ENCODE measurements at places on chromosomes 4 and X.

DNA sequence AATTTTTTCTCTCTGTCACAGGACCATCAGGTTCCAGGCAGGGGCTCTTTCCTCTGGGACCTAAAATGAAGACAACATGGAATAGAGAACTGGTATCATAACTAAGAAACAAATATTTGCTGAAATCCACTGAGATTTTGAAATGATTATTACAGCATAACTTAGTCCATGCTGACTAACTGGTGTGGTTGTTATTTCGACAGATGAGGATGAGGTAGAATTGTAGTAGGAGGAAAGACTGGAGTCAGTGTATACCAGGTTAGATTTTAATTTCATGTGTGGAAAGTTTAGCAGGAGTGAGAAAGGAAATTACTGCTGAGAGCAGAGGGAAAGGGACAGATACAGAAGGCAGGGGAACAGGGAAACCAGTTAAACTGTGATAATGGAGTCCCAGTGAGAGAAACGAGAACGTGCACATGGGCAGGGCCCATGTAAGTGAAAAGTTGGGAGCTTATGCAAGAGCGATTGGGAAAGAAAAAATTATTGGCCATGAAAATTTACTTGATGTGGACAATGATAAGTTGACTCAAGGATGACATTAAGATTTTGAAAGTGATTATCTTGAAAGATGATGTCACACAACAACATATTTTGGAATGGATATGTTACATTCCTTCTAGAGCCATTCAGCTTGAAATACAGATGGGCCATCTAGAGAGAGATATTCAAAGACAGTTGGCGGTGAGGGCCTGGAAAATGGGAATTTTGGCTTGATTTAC, 98.7 kb upstream of the DDIT4L start:
- DNase-seq, result no peak

GRCh38 chr4:150583287-150584110, 1.5 kb downstream of the MAB21L2 start:
- no peak for DNase-seq

DNA sequence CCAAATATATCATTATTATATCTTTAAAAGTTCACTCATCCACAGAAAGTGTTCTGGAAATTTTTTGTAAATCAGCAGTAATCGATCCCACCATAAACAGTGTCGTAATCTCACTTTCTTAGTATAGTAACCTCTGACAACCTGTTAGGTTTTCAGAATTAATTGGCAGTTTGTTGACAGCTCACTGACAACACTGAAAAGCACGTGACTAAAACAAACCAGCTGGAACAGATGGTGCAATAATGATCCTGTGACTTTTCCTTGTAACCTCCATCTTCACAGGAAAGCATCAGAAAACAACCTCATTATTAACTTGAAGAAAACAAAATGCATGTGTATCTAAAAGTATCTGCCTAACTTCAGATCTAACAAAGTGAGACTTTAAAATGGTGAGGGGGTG, 48.5 kb downstream of the FSTL5 start:
- DNase-seq, result no peak

DNA sequence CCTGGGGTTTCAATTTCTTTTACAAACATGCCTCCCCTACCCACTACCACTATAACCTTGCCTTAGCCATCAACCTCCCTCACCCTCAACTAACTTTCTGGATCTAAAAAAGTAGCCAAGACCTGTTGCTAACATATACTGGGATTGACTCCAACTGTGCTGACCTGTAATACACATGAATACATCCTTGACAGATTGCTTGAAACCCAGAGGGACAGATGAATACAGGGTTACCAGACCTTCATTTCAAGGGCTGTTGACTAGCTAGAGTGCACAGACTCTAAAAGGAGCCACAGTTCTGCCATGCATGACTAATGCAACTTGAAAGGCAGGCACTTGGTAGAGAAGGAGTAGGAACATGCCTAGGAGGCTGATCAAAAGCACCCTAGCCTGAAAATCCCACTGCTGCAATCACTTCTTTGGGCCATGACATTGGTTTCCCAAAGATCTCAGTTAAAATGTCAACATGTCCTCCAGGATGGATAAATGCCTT, 121.0 kb downstream of the PCDH19 start:
- DNase-seq, result no peak

DNA sequence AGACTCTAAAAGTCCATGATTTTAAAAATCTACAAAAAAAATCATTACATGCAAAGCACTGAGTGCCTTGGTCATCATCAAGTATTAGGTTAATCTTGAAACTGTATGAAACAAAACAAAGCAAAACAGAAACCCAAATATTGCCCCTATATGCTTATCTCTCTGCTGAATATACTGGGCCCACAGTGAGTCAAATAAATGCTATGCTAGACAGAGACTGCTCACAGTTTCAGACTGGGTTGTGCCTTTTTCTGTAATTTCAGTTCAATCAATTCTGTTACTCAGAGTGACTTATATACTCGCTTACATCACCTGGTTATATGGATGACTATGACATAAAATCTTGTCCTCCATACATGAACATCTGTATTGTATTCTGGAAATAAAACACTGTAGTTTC, 257.1 kb upstream of the ACTRT1 start:
- DNase-seq, result no peak

DNA sequence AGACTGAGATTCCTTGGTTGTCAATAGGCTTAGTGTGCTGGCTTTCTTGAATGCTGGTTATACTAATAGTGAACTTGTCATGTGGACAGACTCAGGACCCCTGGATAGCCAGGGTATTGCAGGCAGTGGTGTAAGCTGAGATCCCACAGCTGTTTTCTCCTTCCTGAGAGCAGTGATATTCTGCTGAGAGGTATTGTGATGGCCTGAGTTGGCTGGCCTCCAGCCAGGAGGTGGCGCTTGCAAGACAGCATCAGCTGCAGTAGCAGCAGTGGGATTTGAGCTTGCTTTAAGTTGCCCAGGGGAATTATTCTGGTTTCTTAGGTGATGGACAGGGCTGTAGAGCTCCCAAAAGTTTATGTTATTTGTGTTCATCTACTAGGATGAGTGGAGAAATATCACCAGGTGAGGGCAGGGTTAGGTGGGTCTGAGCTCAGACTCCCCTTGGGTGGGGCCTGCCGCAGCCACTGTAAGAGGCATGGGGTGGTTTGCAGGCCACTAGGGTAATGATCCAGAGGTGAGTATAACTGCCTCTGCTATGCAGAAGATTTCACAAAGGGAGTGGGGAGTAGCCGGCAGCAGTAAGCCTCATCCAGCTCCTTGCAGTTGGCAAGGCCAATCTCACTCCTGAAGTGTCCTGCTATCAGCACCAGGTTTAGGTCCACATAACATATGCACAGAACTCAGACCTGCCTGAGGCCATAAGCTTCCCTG, 66.2 kb downstream of the IL15 start:
- no peak for DNase-seq

- DNase-seq, result no peak
Measured at GRCh38 chrX:20399728-20400414, 133.2 kb upstream of the RPS6KA3 start.

DNA sequence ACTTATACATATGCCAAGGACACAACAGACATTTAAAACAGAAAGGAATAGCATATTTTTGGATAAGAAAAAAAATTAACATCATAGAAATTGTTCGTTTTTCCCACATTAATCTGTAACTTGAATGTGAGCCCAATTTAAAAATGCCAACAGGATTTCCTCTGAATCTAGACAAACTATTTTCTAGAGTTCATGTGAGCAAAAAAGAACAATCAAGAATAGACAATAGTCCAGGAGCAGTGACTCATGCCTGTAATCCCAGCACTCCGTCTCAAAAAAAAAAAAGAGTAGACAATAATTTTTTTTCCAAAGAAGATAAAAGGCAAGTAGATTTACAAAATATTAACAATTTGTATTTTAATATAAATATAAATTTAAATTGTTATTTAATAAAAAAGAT, 73.7 kb upstream of the DUSP21 start:
- DNase-seq, result no peak

GRCh38 chrX:133290076-133290475, 71.9 kb upstream of the TFDP3 start:
- DNase-seq, result no peak

DNA sequence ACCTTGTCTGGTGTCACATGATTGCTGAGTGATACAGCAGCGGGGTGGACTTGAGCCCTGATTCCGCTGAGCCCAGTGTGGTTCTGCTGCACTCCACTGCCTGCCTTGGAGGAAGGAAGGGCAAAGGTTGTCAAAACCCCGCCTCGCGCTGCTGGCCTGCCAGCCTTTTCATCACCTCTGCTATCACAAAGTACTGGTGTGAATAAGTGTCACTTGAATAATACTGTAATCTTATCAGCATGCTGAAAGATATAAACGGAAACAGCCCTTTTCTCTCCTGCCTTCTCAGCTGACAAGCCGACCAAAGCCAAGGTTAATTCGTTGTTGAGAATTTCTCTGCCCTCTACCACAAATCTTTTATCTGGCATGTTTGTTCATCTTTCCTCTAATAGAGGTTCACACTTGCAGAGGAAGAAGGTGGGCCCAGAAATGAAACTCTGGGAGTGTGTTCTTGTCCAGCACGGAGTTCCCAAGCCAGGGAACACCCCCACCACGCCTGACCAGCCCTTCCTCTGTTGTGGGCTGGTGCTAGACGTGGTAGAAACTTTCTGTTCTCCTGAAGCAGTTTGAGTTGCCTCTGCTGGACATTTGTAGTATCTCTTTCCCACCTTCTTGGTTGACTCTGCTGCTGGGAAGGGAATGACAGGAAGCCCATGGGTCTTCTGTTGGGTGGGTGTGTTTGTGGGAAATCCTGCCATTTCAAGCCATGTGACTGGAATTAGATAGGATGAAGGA, 21.5 kb downstream of the FHDC1 start:
- DNase-seq, result no peak

- no peak for DNase-seq
Measured at GRCh38 chrX:107025545-107025944, 25.5 kb upstream of the MORC4 start.

GRCh38 chrX:23981711-23982110, 45.3 kb downstream of the KLHL15 start:
- no peak for DNase-seq

DNA sequence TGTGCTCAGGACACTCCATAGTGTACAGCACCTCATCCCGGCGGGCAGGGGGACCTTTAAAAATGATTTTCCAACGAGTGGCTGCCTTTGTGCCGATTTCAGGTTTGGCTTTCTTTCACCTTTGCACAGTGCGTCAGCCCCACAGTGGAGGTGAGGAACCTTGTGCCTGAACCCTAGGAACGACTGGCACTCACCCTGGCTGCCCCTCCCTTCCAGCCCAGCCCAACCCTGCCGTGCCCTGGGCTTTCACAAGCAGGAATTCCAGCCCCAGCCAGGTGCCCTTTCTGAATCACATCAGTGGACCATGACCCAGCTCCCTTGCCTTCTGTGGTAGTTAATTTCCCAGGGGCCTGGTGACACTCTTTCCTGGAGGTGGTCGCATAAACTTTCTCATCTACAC, 1.3 kb downstream of the TMEM164 start:
- no peak for DNase-seq

DNA sequence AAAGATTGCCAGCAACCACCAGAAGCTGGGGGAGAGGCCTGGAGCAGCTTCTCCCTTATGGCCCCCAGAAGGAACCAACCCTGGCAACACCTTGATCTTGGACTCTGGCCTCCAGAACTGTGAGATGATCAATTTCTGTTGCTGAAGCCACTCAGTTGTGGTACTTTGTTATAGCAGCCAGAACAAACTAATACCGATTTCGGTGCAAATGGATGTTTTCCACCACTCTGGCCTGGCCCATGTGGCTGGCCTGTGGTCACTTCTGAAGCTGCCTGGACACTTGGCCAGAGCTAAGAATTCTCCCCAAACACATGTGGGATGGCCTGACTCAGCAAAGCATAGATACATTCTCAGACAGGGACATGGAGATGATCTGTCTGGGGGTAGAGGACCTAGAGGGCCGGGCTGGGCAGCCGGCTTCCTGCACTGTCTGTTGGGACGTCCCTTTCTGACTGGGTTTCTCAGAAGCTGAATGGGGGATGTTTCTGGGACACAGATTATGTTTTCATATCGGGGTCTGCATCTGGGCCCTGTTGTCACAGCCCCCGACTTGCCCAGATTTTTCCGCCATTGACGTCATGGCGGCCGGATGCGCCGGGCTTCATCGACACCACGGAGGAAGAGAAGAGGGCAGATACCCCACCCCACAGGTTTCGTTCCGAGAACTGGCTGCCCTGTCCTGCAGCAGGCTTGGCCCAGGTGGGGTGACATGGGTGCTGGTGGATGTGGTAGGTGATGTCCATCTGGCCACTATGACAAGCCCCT, 4.1 kb downstream of the FOXP3 start:
- DNase-seq, result no peak

DNA sequence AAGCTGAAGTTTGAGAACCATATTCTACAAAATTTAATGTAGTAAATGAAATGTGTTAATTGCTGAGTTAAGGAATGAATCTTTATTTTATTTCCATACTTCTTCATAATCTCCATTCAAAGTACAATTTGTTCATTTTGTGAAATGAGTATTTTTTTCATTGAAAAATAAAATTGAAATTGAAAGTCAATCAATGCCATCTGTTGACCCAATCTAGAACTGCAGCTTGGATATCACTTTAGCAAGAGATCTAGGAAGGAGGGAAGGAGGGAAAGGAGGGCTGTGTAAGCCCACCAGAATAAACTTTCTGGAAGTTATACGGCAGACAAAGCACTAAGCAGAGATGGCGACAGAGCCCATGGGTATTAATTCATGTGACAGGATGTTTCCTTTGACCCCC, 128.4 kb downstream of the ZMAT1 start:
- no peak for DNase-seq

- DNase-seq, result no peak
Measured at GRCh38 chrX:129000797-129001196, 522.5 kb downstream of the SMARCA1 start.

- DNase-seq, result no peak
Measured at GRCh38 chrX:13750204-13750603, 15.7 kb downstream of the OFD1 start.

DNA sequence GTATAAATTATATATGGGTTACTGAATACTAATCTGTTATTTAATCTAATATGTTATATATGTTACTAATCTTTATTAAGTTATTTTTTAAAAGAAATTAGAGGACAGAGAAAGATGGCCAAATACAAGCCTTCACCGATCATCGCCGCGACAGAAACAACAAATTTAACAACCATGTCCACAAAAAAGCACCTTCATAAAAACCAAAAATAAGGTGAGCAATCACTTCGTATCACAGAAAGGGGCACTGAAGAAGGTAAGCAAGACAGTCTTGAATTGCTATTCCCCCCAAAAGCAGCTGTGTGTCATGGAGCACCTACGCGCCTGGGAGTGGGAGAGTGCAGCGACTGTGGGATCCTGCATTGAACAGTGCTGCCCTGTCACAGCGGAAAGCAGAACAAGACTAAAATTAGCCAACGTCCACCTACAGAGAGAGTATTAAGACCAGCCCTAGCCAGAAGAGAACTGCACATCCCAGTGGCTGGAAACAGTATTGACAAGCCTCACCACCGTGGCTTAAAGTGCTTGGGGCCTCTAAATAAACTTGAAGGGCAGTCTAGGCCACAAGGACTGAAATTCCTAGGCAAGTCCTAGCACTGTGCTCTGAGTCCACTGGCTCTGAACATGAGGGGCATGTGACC, 38.5 kb downstream of the LRBA start:
- DNase-seq, result no peak
